ENCODE measurements at places on chromosomes 2 and 18.

DNA sequence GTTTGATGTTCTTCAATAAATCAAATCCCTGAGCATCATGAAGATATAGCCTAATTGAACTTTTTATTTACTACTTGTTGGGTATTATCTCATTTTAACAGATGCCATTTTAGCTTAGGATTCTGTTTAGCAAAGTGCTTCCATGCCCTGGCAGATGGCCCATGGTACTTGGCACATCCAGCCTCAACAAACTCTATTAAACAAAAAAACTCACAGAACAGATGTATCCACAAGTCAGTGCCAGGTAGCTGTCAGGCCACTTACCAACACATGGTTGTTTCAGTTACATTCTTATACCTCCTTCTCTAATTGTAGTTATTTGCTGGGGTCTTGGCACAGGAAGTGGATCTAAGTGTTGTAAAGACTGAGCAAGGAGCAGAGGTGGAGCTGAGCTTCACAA, 29.6 kb downstream of the GAD1 start:
- DNase-seq, result no peak

GRCh38 chr18:35968278-35968880, 4.1 kb upstream of the RMP24 start:
- DNase-seq, result no peak

DNA sequence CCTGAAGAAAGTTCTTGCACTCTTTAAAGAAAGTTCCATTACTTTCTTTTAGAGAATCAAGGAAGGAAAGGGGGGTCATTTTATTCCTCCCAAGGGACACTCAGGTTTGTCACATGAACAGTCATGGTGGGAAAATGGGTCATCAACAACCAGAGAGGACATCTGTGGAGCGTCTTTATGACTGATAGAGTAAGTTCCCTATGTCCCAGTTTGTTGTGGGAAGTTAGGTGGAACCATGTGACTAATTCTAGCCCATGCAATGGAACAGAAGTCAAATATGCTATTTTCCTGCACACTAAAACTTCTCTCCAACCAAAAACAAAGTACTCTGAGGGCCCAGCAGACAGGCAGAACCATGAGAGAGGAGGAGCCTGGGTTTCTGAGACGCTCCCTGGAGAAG, 165.6 kb upstream of the SERTAD2 start:
- DNase-seq, result no peak

GRCh38 chr2:103004426-103004942, 242.7 kb downstream of the TMEM182 start:
- no peak for DNase-seq

GRCh38 chr18:55861266-55861665, 273.3 kb upstream of the TCF4 start:
- DNase-seq, result no peak

- no peak for DNase-seq
Observed at GRCh38 chr18:23585897-23586248, 433 bp downstream of the NPC1 start.

DNA sequence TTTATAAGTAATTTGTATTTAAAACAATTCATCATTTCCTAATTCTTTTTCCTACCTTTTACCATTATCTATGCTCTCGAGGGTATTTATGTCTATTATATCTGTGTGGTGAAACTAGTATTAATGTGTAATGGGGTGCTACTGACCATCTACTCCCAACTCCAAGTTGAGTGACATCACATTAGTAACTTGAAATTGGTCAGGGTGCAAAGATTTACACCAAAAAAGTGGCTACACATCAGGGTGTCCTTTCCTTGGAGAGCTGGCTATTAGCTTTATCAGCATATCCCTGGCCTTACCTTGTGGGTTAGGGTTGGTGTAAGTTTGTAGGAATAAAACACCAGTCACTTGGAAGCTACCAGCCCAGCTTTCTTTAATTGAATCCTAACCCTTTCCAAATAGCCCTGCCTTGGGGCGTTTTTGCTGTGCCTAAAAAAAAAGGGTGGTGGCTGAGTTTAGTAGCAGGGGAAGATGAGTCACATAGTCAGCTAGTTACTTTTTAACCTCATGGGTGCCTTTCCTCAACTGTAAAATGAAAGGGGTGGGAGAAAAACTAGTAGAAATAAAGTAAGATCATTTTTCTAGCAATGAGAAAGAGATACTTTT, 14.0 kb downstream of the ANXA4 start:
- no peak for DNase-seq

DNA sequence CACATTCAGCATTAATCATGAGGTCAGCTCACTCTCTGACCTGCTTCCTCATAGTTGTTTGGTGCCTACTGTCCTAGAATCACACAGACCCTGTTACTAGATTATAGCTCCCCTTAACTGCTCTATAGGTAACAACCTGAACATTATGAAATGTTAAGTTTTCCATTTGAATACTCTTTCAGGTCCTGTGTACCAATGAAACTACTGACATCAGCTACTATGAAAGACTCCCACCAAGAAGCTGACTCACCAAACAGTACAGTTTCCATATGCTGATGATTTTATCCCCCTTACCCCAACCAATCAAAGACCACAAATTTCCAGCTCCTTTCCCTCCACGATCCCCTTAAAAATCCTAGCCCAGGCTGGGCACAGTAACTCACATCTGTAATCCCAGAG, 56.3 kb downstream of the SRBD1 start:
- DNase-seq, result no peak

DNA sequence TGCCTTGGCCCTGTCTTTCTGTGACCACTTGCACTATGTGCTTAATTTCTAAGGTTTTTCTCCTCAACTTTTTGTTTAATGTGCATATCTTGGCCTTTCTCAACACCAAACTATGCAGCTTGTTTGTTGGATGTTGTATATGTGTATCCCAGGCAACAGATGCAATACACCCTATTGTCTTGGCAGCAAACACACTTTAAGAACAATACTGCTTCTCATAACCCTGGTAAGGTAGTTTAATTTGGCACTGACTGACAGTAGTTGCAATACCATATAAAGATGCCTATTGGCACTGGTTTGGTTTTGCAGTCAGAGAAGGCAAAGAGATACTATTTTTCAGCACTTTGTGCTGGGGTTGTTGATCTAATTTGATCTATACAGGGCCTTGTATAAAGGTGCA, 360.7 kb upstream of the CWC22 start:
- no peak for DNase-seq

DNA sequence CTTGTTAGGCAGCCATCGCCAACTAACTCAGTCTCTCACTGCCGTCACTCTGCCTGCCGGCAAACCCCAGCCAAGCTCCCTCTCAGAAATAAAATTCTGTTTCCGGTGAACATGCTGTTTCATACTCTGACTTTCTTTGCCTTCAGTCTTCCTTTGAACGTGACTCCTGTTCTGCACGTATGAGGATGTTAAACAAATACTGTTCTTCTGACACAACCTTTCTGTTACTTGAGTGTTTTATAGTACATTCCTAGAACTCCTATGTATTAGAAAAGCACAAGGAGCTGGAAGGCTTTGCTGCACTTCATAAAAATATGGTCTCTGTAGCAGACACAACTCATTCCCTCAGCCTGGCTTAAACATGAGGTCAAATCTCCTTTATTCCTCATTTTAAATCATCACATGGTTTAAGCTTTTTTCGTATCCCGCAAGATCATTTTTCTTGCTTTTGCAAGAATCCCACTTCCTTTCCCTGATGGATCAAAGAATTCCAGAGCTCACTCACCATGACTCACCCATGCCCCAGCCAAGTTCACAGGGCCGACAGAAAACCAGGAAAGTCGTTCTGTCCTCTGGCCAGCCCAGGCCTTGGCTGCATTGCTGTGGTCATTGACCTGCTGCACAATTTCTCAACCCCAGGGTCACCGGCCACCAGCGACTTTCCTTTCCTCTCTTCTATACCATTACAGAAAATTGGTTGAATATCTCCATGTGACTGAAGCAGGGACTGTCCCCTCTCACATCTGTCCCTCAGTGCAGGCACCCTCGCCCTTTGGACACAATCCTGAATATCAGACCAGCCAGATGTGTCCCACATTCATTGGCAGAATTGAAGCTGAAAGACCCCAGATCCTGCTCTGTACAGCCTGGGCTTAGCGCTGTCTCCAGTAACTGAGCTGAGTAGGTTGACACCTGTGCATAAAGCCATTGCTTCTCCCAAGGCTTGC, 183.1 kb upstream of the ARL4C start:
- peak; percentile 44 for DNase-seq

DNA sequence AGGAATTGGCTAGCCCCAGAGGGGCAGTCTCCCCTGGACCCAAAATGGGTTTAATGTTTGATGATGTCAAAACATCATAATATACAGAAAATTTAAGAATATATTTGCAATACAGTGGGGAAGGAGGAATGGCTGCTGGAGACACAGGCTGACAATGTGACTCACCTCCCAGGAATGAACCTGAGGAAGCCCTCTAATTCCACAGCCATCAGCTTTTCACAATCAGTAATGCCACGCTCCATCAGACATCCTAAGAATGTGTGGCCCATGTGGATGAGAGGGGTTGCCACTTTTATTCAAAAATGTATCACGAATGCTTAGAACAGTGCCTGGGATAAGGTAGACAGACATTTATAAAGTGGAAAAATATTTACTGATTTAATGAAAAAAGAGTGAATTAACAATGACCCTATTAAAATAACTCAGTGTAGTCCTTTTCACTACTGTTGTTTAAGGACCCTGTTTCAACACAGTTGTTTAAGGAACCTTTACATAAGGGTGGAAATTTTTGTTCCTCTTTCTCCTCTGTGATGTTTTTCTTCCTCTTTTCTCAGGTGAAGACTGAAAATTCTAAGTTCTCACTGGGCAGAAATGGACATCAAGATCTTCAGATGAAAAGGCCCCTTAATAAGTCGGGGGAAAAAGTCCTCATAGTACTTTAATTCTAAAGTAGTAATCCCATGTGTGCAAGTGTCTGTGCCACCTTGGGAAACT, 17.5 kb upstream of the TMEM163 start:
- no peak for DNase-seq

DNA sequence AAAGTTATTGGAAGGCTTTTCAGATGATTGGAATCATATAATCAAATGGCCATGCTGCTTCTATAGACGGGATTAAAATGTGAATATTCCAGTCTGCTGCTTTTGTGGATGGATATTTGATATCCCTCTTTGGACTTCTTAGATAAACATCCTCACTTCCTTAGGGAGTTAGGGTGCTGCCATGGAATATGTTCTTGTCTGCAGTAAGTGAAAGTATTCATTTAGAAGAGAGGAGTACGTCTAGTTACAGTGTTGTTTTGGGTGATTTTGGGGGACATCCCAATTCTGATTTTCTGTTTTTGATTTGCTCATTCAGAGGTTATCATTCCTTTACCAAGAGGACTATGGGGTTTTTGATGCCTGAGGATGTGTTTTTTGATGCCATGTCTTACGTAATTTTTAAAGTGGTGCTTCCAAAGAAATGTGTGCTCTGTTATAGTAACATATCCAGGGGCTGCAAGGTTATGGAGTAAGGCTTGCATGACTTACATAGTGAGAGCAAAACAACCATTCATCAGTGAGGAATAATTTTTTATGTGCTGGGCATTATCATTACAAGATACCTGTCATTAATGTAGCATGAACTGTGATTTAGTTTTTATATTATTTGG, 33.6 kb downstream of the ASXL3 start:
- no peak for DNase-seq

- no peak for DNase-seq
Observed at GRCh38 chr2:131063501-131064283, 29.6 kb downstream of the FAM168B start.

GRCh38 chr18:41639218-41639617, 315.8 kb upstream of the PIK3C3 start:
- no peak for DNase-seq

- DNase-seq, result no peak
Observed at GRCh38 chr2:211259831-211260476, 703.6 kb downstream of the CPS1 start.

- DNase-seq, result no peak
Observed at GRCh38 chr2:233100192-233100998, 40.3 kb downstream of the INPP5D start.

- no peak for DNase-seq
Observed at GRCh38 chr18:30527226-30527625, 515.3 kb downstream of the DSC3 start.

DNA sequence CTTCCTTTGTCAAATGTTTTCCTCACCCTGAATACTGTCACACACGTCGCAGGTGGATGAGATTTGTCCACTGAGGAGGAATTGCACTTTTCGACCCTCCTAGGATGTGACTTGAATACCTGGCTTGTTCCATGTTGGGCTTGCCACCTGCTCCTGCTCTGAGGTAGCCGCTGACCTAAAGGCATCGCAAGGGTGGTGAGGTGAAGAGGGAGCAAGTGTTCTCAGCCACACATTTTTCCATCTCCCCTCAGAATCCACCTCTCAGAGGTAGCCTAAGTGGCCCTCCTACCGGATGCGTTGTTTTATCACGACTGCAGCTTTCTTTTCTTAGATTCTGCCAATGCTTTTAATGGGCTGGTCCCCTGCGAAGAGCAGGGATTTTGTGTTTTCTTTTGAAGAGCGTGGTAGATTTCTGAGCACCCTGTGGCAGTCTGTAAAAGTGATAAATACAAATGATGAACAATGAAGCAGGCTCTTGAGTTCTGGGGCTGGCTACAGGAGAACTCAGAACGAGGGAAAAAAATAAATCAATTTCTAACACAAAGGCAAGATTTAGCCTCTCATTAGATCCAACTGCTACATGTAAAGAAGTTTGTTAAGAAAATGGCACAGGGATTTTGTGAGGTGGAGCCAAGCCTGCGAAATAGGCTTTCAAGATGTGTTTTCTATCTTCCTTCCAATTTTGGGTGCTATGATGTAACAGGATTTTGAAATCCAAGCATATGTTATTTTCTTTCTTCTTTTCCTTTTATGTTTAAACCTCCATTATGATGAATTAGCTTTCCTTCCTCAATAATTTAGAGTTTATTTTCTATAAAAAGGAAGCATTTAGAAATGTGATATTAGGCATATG, 386.7 kb downstream of the TGIF1 start:
- DNase-seq, result no peak

DNA sequence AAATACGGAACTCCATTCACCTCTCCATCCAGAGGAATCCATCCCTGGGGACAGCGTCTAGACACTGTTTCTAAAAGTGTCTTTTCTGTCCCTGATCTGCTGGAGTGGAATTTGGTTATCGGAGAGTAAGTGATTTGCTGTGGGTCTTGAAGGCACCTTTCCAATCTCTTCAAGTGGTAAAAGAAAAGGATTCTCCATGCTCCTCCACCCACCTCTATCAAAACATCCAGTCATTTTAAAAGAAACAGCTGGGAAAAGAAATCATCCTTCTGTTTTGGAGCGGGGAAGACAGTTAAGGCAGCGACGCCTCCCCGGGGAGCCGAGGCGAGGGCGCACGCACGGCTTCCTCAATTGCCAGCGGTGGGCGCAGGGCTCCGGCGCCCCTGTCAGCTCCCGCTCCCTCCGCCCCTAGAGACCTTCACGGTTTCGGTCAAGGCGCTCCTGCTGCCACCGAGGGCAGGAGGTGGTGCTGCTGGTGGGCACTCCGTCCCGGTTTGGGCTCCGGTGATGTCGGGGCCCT, 547 bp downstream of the SLC35F5 start:
- no peak for DNase-seq

GRCh38 chr2:214737188-214737587, 72.3 kb downstream of the BARD1 start:
- no peak for DNase-seq

DNA sequence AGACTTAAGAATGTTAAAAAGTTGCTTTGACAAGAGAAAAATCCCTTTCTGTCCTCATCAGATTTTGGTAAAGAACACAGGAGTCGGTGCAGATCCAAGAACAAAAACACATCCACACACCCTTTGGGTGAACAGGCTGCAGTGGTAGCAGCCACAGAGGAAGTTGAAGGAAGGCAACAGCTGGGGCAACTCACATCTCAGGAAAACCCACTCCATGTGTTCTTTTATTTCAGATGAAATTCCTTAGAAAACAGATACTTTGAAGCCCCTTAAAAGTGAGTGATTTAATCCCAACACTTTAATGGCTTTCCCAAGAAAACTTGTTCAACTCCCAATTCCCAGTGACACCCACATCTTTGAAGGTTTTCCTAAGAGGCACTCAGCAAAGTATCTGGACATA, 271.3 kb downstream of the ICOS start:
- DNase-seq, result no peak
